ENCODE measurements at places on chromosomes 6 and 20.

DNA sequence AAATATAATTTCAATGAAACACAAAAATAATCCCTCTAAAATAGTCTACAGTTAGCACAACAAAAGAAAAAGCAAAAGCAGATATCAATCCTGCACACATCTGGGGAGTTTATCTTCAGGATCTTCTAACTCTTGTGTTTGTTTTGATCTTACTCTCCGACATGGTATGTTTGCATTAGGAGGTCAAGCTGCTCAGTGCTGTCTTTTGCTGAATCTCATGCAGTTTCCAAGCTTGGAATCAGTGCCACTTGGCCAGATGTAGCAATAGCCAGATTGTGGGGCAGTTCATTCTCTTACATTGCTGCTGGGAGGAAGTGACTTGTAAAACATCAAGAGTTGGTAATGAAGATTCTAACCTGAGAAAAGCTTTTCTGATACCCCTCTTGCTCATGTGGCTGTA lies 29.5 kb downstream of the RIOK1 start:
- no peak for DNase-seq
- H3K27ac ChIP-seq = peak overlapping the region; percentile 52
- H3K4me3 ChIP-seq = no peak overlapping the region

DNA sequence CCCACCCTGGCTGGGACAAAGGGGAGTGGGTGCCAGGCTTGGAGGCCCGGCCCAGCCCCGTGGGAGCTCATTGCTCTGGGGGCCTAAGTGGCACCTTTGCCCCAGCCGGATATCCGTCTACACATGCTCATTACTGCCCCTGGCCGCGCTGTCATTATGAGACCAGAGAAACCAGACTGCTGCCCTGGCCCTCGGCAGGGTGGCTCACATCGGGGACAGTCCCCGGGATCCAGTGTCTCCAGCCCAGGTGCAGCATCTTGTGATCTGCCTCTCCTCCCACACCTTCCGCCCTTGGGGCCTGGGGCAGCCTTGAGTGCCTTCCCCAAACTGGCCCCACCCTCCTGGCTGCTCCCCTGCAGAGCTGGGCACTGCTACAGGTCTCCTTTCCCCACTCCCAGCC lies 4.9 kb downstream of the SRMS start:
- DNase-seq = no peak
- peaks cover 3% of the 10 kb centered on the region for H3K27me3 ChIP-seq
- no peak overlapping the region for H3K4me3 ChIP-seq
- H3K36me3 ChIP-seq = no peaks in the 10 kb centered on the region

GRCh38 chr6:47041741-47042140 lies 391 bp downstream of the ADGRF1 start:
- H3K4me3 ChIP-seq = no peak overlapping the region
- H3K4me1 ChIP-seq = no peaks in the 10 kb centered on the region
- DNase-seq = no peak
- H3K27ac ChIP-seq = no peak overlapping the region
- peaks cover 6% of the 10 kb centered on the region for H3K27me3 ChIP-seq

- H3K4me1 ChIP-seq = no peaks in the 10 kb centered on the region
- no peak overlapping the region for H3K27ac ChIP-seq
- no peaks in the 10 kb centered on the region for H3K36me3 ChIP-seq
- DNase-seq = no peak
These were observed 3.0 kb downstream of the DEFB115 start for GRCh38 chr20:31260326-31260932.

DNA sequence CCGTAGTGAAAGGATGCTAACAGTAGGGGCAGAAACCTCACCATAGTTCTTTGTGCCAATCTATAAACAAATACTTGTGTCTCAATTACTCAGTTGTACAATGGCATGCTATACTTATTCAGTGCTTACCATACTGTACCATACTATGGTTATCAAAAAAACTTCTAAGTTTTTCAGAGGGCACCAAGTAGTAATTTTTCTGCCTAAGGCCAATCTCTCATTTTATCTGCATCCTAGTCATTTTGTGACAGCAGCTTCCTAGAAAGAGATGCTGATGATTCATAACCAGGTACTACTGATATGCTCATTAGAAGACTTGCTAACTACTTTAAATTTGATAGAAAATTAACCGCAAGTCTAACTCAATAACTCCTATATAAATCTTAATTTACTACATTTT lies 42.9 kb downstream of the TMEM244 start:
- H3K27me3 ChIP-seq = peaks cover 14% of the 10 kb centered on the region
- H3K36me3 ChIP-seq = no peaks in the 10 kb centered on the region
- H3K4me3 ChIP-seq = no peak overlapping the region

GRCh38 chr6:170291271-170292110 lies 613 bp upstream of the DLL1 start:
- peaks cover 15% of the 10 kb centered on the region for H3K27me3 ChIP-seq
- DNase-seq = peak; percentile 41
- H3K27ac ChIP-seq = peak overlapping the region; percentile 85
- peaks cover 60% of the 10 kb centered on the region for H3K4me1 ChIP-seq
- peaks cover 4% of the 10 kb centered on the region for H3K36me3 ChIP-seq

DNA sequence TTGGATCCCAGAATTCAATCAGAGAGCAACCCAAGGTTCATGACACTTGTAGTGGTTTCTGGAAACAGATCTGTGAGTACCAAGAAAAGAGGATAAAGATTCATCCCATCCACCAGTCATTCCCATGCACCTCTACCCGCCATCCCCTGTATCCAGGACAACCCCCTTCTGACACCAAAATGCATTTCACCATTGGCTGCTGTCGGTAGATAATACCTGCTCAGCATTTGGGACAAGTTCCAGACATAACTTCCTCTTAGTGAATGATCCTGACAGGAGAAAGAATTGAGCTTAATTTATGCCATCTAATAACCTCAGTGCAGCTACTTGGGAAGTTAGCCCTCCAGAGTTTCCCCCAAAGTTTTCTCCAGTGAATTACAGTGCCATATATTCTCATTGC lies 329.1 kb downstream of the ZFAND3 start:
- no peak overlapping the region for H3K4me3 ChIP-seq
- no peak for DNase-seq
- peaks cover 16% of the 10 kb centered on the region for H3K27me3 ChIP-seq
- peaks cover 42% of the 10 kb centered on the region for H3K4me1 ChIP-seq
- H3K36me3 ChIP-seq = no peaks in the 10 kb centered on the region

- H3K36me3 ChIP-seq = peaks cover 16% of the 10 kb centered on the region
- H3K27ac ChIP-seq = peak overlapping the region; percentile 97
- H3K4me3 ChIP-seq = peak overlapping the region; percentile 88
- peaks cover 80% of the 10 kb centered on the region for H3K4me1 ChIP-seq
These were observed 20.9 kb downstream of the UTRN start for GRCh38 chr6:144305985-144306384.

DNA sequence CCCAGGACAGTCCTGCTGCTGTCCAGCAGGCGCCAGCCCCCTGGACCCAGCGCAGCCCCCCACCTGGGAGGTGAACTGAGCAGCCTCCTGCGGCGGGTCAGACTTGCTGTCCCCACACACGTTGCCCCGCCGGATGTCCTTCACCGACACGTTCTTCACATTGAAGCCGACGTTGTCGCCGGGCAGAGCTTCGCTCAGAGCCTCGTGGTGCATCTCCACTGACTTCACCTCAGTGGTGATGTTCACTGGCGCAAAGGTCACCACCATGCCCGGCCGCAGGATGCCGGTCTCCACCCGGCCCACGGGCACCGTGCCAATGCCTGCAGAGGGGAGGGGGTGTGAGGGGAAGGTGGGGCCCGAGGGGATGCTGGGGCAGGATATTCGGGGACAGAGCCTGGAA lies 8.5 kb downstream of the EEF1A2 start:
- peaks cover 7% of the 10 kb centered on the region for H3K27me3 ChIP-seq
- H3K4me3 ChIP-seq = no peak overlapping the region
- no peak for DNase-seq
- H3K4me1 ChIP-seq = no peaks in the 10 kb centered on the region

DNA sequence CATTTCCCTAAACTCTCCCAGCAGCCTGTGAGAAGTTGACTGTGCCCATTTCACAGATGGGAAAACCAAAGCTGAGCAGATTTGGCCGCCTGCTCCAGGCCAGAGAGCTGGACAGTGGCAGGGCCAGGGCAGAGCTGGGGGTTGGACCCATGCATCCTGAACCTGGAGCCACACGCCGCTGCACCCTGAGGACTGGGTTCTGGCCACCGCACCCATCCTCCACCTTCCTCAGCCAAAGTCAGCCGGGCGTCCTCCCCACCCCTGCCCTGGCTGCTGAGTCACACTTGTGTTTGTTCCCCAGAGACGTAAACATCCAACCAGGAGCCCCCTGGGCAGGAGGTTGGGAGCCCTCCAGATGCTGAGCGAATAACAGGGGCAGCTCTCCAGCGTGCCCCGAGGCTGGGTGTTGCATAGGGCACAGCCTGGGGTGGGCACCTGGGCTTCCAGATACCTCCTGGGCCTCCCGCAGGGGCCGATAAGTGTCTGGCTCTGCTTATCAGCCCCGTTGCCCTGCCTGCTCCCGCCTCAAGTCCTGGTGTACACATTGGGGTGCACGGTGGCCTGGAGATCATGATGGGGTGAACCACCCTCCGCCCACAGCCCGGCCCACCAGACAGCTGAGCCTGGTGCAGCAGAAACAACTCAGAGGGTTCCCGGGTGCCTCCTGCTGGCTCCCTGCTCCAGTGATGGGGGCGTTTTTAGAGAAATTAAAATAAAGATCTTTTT lies 23.8 kb downstream of the RBM38 start:
- peaks cover 36% of the 10 kb centered on the region for H3K4me1 ChIP-seq
- no peak for DNase-seq
- H3K4me3 ChIP-seq = no peak overlapping the region
- H3K27me3 ChIP-seq = peaks cover 13% of the 10 kb centered on the region
- no peak overlapping the region for H3K27ac ChIP-seq
- peaks cover 8% of the 10 kb centered on the region for H3K36me3 ChIP-seq

DNA sequence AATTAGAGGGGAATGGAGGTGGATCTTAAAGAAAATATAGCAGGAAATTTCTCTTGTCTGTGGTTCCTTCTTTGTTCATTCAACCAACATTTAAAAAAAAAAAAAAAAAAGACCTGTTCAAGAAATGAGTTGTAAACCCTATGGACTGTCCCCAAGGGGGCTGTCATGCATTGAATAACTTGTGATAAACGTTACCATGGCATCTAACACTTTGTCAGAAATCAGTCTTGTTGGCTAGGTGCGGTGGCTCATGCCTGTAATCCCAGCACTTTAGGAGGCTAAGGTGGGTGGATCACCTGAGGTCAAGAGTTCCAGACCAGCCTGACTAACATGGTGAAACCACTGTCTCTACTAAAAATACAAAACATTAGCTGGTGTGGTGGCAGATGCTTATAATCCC lies 381.7 kb downstream of the BCKDHB start:
- no peaks in the 10 kb centered on the region for H3K36me3 ChIP-seq
- H3K27me3 ChIP-seq = peaks cover 2% of the 10 kb centered on the region
- H3K27ac ChIP-seq = no peak overlapping the region
- H3K4me3 ChIP-seq = no peak overlapping the region
- H3K4me1 ChIP-seq = no peaks in the 10 kb centered on the region

DNA sequence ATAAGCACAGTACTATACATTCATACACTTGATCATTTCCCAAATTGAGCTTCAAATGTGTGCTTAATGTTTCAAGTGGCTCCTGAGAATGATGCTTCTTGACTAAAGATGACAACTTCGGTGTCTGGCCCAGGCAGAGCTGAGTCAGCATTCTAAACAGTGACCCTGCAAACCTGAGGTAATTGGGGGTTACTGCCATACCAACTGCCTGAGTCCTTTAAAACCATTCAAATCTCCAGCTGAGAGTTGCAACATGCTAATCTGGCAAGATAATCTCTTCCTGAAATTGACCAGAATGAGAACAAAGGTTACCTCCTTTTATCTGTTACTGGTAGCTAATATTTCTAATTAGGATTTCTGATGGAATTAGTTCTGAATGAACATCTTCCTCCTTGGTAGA lies 8.2 kb downstream of the BACH2 start:
- DNase-seq = no peak
- H3K4me1 ChIP-seq = peaks cover 43% of the 10 kb centered on the region
- H3K36me3 ChIP-seq = no peaks in the 10 kb centered on the region
- H3K27me3 ChIP-seq = peaks cover 13% of the 10 kb centered on the region

GRCh38 chr6:13851330-13851729 lies 37.0 kb upstream of the MCUR1 start:
- no peak overlapping the region for H3K27ac ChIP-seq
- no peak overlapping the region for H3K4me3 ChIP-seq
- DNase-seq = no peak
- no peaks in the 10 kb centered on the region for H3K36me3 ChIP-seq
- H3K27me3 ChIP-seq = no peaks in the 10 kb centered on the region

Data from immature natural killer cell (primary cell).